ENCODE measurements at places on chromosomes 13 and 19.

DNA sequence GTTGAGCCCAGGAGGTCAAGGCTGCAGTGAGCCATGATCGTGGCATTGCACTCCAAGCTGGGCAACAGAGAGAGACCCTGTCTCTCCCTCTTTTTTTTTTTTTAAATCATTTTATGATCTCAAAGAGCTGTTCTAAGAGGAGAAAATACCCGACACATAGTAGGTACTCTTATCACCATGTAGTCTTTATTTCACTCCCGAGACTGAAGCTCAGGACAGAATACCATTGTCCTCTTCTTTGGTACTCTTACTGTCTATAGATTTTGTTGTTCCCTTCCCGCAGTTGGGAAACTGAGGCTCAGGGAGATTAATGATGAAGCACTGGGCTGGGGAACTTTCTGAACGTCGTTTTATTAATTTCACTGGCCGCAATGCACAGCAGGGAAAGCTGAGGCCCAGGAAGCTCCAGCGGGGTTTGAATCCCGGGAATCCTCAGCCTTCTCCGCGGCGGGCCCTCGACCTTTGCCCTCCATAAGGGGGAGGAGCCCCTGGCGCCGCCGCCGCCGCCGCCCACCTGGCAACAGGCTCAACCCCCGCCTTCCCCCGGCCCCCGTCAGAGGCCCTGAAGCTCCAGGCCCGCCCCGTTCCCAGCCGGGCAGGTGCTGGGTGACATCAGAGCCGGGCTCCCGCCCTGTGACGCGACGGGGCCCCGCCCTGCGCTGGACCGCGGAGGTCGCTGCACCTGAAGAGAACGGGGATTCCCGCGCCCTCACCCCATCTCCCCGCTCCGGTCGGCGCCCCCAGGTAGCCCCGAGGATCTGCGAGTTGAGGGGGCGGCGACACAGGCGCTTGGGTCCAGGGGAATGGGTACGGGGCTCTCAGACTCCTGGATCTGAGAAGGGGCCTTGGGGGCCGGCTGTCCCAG is 1.6 kb downstream of the MYH14 start:
- no peak for DNase-seq

- peak; percentile 43 for DNase-seq
Observed at GRCh38 chr13:84896128-84896527, 903.1 kb downstream of the SLITRK6 start.

- no peak for DNase-seq
Observed at GRCh38 chr19:23913931-23914330, 755 bp upstream of the ZNF726 start.

- no peak for DNase-seq
Observed at GRCh38 chr19:11534948-11535347, 3.7 kb upstream of the CNN1 start.
